ENCODE measurements at places on chromosomes 5 and 9. TPM values are rescaled to one million over a fixed set of nuclear protein-coding genes. Genes with fewer than 3 reads are reported as not detected.

ANKRD31 gene
- total RNA-seq, result under 0.01 TPM

DNA sequence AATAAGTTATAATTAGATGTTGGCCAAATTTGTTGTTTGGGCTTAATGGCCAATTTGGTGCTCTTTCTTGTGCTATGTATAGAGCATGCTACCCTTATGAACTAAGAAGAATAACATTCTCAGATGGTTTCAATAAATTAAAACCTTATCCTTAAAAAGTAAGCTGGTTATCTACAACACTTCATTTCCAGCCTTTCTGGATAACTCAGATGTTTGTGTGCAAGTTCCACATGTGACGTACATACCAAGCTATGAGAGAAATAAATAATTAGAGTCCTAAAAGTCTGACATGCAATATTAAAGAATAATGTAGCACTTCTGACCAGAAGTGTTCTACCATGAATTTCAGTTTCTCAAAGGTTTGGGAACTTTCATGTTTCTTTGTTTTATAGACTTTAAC, 11.7 kb downstream of the MTREX start:
- no peak for DNase-seq

DNA sequence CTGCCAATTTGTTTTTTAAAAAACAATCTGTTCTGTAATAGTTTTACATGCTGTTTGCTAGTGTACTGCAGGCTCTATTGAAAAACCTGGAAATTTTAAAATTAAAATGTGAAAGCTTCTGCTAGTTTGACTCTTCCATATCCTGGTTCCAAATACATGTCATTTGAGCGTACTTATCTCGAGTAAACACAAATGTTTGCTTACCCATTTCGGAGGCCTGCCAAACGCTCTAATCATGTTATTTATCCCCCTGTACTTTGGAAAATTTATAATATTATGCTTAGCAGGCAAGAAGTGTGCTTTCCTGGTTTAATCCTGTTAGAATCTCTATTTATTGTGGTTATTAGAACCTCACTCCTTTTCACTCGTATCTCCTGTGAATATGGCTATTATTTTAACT, 476.8 kb upstream of the CYLC2 start:
- DNase-seq, result no peak

- no peak for DNase-seq
Observed at GRCh38 chr5:180069589-180070247, 1.8 kb downstream of the RNF130 start.

DNA sequence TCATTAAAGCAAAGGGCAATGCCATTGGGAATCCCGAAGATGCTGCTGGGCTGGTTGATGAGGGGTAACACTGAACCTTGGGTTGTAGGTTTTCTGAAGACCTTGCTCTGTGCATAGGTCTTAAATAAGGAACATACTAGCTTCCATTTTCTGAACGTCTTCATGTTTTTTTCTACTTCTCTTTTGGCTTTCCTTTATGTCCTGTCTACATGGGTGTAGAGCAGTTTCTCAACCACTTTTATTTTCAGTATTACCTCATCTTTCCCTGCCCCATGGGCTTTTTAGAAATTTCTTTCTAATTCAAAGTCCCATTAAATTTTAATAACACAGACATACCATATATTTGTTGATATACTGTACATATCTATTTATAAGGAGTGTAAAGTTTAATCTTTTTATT, at the start of gene IFNA14:
Gene IFNA14, minus strand, starts transcription at position 95 of the 400 bp plus-strand sequence. Its CDS starts 70 bp downstream, at position 25.
- no peak for DNase-seq

DNA sequence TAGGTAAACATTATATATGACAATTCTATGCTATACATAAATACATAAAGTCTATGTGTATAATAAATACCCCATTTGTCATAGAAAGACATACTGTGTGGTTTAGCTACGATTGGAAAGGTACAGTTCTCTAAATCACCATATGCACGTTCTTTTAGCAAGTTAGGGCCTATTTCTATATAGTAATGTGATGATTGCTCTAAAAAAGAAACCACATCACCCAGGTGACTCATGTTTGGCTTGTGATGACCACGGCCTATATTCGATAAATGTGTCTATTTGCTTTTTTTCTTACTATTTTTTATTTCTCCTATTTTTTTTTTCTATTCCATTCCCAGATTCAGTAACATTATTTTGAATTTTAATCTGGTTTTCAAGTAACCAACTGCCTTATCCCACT, 34.7 kb downstream of the RETREG1 start:
- DNase-seq, result no peak

GRCh38 chr5:98103807-98104206, 669.7 kb upstream of the RGMB start:
- no peak for DNase-seq

- DNase-seq, result no peak
Observed at GRCh38 chr9:129023036-129023907, 4.9 kb downstream of the SH3GLB2 start.

All from cardiac muscle cell (in vitro differentiated cells and primary cell).